ENCODE measurements at places on chromosomes 12 and 14. TPM values are rescaled to one million over a fixed set of nuclear protein-coding genes. Genes with fewer than 3 reads are reported as not detected.

Gene RNU4-1
- not detected for polyA plus RNA-seq

Gene OAS2
- not detected for polyA plus RNA-seq

DNA sequence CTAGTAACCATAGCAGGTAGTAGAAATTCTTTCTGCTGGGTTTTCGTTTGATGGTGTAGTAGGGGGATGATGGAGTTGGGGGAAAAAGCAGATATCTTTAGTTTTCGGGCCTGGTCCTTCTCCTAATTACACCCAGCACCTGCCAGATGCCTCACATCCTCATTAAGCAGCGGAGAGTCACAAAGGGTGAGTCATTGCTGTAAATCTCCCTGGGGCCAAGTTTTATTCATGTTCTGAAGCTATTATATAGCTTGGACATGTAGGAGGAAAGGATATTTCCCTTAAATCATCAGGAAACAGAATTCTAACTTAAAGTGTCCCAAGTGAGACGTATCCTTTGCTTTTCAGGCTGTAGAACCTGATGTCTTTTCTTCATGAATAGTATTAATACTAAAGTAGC is 4.9 kb upstream of the NECAP1 start:
- no peak for DNase-seq

- DNase-seq, result no peak
Observed at GRCh38 chr14:38404100-38404541, 148.2 kb upstream of the CLEC14A start.

DNA sequence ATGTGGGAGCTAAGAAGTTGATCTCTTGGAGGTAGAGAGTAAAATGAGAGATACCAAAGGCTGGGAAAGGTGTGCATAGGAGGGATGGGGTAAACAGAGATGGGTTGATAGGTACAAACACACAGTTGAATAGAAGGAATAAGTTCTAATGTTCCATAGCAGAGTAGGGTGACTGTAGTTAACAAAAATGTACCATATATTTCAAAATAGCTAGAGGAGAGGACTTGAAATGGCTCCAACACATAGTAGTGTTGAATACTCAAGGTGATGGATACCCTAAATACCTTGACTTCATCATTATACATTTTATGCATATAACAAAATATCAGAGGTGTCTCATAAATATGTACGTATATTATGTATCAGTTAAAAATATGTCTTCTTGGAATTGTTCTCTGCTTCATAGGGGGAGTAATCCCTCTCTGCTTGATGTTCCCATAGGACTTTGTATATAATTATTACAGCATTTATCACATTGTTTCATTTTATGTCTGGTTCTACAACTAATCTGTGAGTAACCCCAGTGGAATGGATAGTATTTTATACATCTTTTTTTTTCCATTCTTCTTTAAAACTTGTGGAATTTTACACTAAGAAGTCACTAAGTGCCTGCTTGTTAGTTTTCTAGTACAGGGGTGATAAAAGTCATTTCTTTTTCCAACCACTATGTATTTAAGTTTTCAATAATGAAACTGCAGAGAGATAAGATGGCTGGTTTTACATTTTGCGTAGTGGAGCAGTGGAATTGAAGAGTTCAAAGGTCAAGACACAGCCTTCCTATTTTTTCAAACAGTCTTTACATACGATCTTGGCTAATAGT is 1940.0 kb upstream of the SEL1L start:
- DNase-seq, result no peak

- DNase-seq, result no peak
Observed at GRCh38 chr12:68470664-68471328, 138.6 kb upstream of the MDM1 start.

GRCh38 chr12:53160000-53160399 is 20.5 kb upstream of the ZNF740 start:
- no peak for DNase-seq

DNA sequence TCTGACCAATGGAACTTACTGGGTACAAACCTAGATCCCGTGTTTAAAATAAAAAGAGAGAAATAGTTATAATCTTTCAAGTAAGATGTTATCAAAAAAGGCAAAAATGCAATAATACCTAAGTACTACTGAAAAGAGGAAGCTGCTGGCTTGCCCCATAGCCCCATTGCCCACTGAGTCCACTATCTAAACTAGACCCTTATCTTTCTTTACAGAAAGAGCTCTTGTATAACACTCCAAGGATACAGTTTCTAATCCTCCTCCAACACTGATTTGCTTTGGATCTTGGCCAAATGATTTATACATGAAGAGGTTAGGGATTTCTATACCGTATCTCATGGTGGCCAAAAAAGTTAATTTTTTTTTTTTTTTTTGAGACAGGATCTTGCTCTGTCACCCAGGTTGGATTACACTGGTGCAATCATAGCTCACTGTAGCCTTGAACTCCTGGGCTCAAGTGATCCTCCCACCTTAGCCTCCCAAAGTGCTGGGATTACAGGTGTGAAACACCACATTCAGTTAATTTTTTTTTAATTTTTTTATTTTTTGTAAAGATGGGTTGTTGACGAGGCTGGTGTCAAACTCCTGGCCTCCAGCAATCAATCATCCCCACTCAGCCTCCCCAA is 2.6 kb downstream of the GXYLT1 start:
- DNase-seq, result no peak

DNA sequence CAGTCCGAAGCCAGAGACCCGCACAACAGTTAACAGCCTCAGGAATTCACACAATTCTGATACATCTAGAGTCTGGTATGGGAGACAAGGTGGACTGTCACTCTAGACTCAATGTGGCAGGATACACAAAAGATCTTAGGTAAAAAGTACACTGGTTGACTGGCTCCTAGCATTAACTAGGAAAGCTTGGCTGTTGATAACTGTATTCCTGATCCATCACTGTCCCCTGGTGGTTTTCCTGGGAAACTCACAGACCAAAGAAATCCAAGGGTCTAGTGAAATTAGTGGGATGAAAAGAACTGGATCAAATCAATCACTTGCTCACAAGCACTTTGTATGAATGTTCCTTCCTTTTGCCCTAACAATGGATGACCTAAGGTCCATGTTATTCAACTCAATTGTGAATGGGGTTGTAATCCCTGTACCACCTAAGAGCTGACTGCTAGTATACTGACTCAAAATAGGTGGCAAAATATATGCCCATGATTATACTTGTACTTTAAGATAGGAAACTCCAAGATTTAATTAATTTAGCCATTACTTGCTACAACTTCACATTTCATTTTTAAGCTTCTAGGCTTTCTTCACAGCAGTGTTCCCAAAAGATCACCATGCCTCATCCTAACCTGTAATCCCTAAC is 14.0 kb downstream of the NPC2 start:
- peak; percentile 26 for DNase-seq

Measured in hepatocyte (in vitro differentiated cells).